Frontal cortex (tissue), 4 donors: ENCODE measurements at places on chromosomes 5 and 9.

- DNase-seq: no peak
Measured at GRCh38 chr5:32172923-32173266, 1.2 kb downstream of the GOLPH3 start.

- no peak for DNase-seq
Measured at GRCh38 chr5:36108758-36109460, 42.2 kb upstream of the UGT3A2 start.

DNA sequence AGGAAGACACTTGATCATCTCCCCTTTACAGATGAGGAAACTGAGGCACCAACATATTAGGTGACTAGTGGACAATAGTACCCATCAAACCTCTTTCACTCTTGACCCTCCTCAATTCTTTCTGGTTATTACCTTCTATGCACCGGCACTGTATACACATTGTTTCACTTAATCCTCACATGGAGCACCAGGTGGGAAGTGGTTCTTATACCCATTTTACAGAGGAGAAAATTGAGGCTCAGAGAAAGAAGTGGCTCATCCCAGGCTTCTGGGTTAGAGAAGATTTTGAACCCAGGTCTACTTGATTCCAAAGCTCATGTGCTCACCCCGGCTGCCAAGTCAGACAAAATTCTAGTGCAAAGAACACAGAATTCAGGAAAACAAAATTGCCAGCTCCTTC, 17.4 kb upstream of the DENND1A start:
- no peak for DNase-seq

DNA sequence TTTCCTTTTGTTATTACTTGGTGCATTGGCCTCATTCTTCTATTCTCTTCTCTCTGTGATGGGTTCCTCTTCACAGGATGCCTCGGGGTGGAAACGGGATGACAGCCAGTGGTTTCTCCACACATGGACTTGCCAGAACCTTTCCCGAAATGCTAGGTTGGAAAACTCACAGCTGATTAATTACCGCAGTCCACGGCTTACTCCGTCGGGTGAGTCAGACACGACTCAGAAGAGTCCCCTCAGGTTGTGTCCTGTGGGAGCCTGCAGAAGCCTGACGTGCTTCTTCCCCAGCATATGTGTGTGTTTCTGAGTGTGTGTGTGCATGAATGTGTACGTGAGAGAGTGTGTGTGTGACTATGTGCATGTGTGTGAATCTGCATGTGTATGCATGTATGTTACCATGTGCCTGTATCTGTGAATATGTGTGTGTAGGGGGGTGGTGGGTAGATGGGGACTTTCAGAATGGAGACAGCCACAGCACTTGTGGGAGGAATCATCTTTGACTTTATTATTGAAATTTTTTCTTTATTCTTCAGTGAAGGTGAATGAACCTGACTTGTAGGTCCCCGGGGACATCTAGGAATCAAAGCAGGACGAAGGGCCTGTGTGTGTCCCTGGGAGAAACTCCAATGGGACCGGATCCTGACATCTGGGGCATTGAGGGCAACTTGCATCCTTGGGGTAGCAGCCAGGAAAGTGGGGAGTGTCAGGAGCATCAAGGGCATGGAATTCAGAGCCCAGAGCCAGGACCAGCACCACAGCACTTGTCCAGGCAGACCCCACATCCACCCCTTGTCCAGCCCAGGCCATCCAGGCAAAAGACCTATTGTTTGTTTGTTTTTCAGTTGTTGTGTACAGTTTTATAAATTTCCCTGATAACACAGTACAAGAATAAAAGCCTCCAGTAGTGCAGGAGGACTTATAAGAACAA, 21.9 kb upstream of the MED10 start:
- DNase-seq: no peak

DNA sequence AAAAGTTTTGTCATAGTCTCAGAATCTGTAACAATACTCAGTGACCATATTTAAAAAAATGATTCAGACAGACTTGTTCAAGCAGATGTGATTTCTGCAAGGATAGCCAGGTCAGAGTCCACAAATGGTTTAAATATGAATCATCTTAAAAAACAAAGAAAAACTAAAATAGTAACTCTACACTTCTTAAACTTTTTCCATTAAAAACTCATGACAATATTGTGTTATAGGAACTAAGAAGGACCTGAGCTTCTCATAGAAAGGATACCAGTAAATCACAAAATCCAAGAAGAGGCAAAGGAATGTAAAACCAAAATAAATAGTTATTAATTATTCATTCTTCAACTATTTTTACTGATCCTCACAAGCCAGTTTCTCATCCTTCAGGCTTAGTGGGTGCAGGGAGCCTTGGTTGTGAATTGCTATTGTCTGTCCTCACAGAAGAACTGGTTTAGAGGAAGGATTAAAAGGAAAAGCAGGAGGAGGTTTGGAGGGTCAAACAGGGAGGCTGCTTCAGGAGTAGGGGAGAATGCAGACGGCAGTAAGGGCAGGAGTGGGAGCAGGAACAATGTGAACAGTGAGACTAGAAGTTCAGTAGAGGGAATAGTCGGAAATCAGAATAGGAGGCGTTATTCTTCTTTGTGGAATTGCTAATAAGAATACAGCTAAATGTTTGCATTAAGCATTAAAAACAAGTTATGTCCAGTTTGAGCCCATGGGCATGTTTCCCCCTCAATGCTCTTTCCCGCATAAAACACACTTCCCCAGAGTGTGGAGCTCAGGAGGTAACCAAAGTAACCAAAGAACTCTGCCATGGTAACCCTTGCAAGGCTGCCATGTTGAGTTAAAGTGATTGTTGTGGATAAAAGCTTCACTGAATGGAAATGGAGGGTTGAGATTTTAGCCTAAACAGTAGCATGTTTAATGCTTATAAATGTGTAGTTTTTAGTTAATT, 110.7 kb downstream of the CCDC192 start:
- no peak for DNase-seq
